Calu3 (cell line): ENCODE measurements at places on chromosomes 3 and 15.
A peak's percentile ranks its signal among the peaks of the same experiment; 100 is the strongest.

DNA sequence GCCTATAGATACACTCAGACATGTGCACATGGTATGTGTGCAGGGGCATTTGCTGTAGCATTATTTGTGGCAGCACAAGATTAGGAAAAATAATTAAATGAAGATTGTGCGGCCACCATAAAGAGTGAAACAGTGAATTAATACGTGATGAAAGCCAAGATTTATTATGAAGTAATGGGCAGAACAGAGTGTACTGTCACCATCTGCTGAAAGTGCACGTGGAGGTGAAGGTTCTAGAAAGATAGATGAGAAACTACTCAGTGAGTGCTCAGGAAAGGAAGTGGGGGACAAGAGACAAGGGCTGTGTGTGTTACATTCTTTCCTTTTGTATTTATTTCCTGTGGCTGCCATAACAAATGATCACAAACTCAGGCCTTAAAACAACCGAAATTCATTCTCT is 246.1 kb upstream of the ATP10A start:
- no peak overlapping the region for H3K4me3 ChIP-seq
- no peaks in the 10 kb centered on the region for H3K27me3 ChIP-seq
- no peak overlapping the region for H3K27ac ChIP-seq
- DNase-seq: no peak
- H3K4me1 ChIP-seq: no peaks in the 10 kb centered on the region

GRCh38 chr15:73078722-73079121 is 26.5 kb downstream of the NEO1 start:
- no peak overlapping the region for H3K4me3 ChIP-seq
- no peaks in the 10 kb centered on the region for H3K27me3 ChIP-seq
- DNase-seq: peak; percentile 23
- H3K36me3 ChIP-seq: no peaks in the 10 kb centered on the region
- H3K27ac ChIP-seq: no peak overlapping the region
- H3K4me1 ChIP-seq: peaks cover 9% of the 10 kb centered on the region

DNA sequence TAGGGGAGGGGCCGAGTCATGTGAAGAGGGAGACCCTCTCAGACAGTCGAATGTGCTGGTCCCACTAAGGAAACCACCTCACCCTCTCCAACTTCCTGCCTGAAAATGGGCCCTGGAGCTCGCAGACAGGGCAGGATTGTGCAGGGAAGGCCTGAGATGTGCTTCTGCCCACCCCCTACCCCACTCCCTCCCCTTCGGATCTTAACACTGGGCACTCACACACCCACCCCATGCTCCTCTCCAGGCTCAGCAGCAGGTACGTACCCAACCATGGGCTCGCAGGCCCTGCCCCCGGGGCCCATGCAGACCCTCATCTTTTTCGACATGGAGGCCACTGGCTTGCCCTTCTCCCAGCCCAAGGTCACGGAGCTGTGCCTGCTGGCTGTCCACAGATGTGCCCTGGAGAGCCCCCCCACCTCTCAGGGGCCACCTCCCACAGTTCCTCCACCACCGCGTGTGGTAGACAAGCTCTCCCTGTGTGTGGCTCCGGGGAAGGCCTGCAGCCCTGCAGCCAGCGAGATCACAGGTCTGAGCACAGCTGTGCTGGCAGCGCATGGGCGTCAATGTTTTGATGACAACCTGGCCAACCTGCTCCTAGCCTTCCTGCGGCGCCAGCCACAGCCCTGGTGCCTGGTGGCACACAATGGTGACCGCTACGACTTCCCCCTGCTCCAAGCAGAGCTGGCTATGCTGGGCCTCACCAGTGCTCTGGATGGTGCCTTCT is 20.0 kb downstream of the ATRIP start:
- no peak for DNase-seq
- H3K27me3 ChIP-seq: no peaks in the 10 kb centered on the region
- H3K4me3 ChIP-seq: peak overlapping the region; percentile 74
- H3K4me1 ChIP-seq: peaks cover 18% of the 10 kb centered on the region
- H3K36me3 ChIP-seq: peaks cover 40% of the 10 kb centered on the region
- H3K27ac ChIP-seq: peak overlapping the region; percentile 100

DNA sequence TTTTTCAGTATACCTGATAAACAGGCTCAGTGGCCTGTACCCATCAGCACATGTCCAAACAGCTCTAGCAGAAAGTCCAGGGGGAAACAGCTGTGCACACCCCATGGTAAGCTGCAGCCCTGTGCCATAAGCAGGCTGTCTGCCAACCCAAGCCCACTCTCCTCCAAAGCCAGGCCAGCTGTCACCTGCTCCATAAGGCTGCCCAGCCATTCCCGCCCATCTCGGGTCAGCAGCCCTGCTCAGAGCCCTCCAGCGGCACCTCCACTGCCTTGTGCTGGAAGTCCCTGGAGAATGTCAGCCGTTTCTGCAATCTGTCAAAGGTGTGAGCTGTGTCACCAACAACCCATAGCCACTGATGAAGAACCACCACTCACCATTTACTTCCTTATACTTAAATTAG is 82.0 kb downstream of the NTRK3 start:
- no peak overlapping the region for H3K27ac ChIP-seq
- H3K36me3 ChIP-seq: no peaks in the 10 kb centered on the region
- no peak overlapping the region for H3K4me3 ChIP-seq
- DNase-seq: no peak
- no peaks in the 10 kb centered on the region for H3K4me1 ChIP-seq
- H3K27me3 ChIP-seq: peaks cover 51% of the 10 kb centered on the region

DNA sequence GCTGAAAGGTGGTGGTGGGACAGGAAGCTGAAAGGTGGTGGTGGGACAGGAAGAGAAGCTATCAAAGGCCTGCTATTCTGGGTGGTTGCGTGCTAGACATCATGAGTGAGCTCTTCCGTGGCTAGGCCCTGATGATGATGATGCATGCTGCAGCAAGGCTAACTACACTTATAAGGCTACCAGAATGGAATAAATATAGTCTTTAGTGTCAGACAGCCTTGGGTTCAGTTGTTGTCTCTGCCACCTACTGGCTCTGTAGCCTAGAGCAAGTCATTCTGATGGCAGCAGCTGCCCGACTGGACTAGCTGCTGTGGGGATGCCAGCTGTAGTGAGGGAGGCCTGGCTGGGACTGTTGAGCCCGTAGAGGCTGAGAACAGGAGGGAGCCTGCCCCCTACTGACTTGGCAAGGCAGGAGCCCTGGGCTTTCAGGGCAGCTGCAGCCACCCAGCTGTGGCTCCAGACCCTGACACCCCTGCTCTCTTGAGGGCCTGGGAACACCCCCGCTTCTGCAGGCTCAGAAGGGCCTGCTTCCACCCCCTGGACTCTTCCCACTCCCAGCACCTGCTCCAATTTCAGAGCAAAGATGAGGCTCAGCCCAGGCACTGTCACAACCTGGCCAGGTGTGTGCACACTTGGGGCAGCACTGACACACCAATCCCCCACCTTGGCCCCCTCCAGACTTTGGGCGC is 21.4 kb upstream of the ZBED2 start:
- H3K36me3 ChIP-seq: no peaks in the 10 kb centered on the region
- no peak overlapping the region for H3K27ac ChIP-seq
- H3K27me3 ChIP-seq: no peaks in the 10 kb centered on the region
- no peak overlapping the region for H3K4me3 ChIP-seq
- peak; percentile 67 for DNase-seq

DNA sequence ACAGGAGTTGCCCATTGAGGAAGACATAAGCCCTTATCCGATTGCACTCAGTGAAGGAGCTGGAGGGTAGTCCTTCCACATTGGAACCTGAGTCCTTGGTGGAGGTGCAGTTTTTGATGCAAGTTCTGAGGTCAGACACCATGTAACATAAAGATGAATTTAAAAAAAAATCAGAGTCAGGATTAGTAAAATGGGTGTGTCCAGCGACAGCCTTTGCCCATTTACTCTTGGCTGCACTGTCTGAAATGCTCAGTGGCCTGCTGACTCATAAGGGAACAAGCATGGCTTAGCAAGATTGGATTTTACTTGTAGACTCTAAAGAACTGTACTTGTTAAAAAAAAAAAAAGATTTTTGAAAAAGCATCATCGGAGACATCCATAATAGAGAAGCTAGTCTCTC is 241.1 kb upstream of the TOPAZ1 start:
- peaks cover 28% of the 10 kb centered on the region for H3K27me3 ChIP-seq
- H3K36me3 ChIP-seq: peaks cover 28% of the 10 kb centered on the region
- no peak for DNase-seq
- H3K4me1 ChIP-seq: peaks cover 19% of the 10 kb centered on the region

DNA sequence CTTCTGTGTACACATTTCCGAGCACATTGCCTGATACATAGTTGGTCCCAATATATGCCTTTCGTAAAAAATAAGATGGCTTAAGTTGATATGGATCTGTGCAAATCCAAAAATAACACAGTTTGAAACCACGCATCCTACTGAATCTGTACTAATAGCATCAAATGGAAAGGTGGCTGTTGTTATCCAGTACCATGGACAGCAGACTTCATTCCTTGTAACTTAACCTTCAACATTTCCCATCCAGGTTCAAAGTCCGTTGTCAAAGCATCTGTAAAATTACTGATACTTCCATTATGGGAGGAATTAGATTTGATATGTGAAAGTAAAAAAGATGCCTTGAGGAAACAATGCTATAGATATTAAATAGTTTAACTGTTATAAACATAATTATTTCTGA is 65.5 kb upstream of the C3orf49 start:
- H3K4me1 ChIP-seq: no peaks in the 10 kb centered on the region
- H3K4me3 ChIP-seq: no peak overlapping the region
- H3K27ac ChIP-seq: no peak overlapping the region
- no peaks in the 10 kb centered on the region for H3K36me3 ChIP-seq
- H3K27me3 ChIP-seq: peaks cover 13% of the 10 kb centered on the region

GRCh38 chr3:23263796-23264195 is 60.7 kb downstream of the UBE2E2 start:
- no peak overlapping the region for H3K4me3 ChIP-seq
- H3K4me1 ChIP-seq: no peaks in the 10 kb centered on the region
- no peaks in the 10 kb centered on the region for H3K36me3 ChIP-seq
- no peak for DNase-seq
- H3K27ac ChIP-seq: no peak overlapping the region
